ENCODE measurements at places on chromosomes 1 and 21.

DNA sequence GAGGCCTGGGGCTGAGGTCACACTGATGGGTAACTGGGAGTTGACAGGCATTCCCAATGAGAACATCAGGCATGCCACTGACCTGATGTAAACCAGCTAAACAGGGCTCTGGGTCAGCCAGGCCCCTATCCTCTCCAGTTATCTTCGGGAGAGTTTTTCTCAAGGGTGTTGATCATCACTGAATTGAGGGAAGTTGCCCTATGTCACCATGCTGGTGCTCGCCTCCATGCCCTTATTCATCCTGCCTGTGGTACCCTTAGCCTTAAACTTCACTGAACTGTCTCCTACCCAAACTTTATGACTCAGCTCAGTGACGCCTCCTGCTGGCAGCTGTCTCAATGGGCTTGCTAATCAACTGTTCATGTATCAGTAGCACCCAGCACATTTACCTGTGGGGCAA, 80.7 kb upstream of the TNR start:
- no peaks in the 10 kb centered on the region for H3K4me1 ChIP-seq
- no peak overlapping the region for H3K27ac ChIP-seq
- peak; percentile 18 for DNase-seq
- no peaks in the 10 kb centered on the region for H3K36me3 ChIP-seq

DNA sequence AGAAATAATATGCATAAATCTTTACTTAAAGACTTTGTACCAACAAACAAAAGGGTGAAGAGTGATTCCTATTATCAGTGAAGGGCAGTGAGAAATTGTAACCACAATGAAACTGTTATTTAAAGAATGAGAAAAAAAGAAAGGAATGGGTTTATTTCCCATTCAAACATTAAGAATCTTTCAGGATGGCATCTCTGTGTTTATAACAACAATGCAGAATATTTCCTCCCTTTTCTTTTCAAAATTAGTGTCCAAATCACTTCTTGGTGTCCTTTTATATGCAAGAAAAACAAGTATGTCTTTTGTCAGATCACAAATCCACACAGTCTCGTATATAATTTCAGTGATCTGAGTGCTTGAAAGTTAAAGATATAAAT, 61.2 kb downstream of the PTPRC start:
- peaks cover 36% of the 10 kb centered on the region for H3K4me1 ChIP-seq
- H3K27ac ChIP-seq, result no peak overlapping the region
- H3K27me3 ChIP-seq, result no peaks in the 10 kb centered on the region

- H3K4me3 ChIP-seq, result no peak overlapping the region
- H3K27me3 ChIP-seq, result no peaks in the 10 kb centered on the region
- H3K4me1 ChIP-seq, result peaks cover 76% of the 10 kb centered on the region
- H3K36me3 ChIP-seq, result no peaks in the 10 kb centered on the region
- no peak overlapping the region for H3K27ac ChIP-seq
Observed at GRCh38 chr1:206709772-206710459, 25.2 kb downstream of the MAPKAPK2 start.

DNA sequence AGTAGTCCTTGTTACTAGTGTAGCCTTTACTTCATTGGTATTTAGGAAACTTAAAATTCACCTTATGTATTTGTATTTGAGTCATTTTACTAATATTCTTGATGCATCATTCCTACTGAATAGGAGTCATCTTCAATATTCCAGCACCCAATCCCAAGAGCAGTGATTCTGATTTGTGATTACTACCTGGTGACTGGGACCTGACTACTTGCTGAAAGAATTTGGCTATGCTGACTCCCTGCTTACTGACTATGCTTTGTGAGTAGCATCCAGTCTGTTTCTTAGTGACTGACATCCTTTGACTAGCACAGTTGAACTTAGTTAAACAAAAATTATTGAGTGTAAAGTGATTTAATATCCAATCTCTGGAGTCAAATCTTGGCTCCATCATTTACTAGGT, 129.9 kb upstream of the NEGR1 start:
- no peak overlapping the region for H3K4me3 ChIP-seq
- no peaks in the 10 kb centered on the region for H3K4me1 ChIP-seq
- H3K27me3 ChIP-seq, result no peaks in the 10 kb centered on the region
- no peak overlapping the region for H3K27ac ChIP-seq

DNA sequence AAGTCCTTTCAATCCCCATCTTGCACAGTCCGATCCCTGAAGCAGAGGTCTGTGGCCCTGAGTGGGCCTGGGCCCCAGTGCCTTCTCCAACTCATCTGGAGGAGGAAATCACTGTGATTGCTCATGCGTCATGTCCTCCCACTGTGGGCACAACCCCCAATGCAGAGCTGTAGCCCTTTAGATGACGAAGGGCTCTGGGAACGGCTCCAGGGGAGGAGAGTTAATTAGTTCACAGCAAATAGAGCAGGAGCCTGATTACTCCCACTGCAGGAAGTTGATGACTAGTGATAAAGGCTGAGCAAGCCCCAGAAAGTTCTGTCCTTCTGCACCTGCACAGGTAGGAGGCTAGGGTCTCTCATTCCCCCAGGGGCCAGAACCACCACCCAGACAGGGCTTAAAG, 111.5 kb downstream of the CCDC185 start:
- DNase-seq, result no peak
- no peak overlapping the region for H3K4me3 ChIP-seq
- no peak overlapping the region for H3K27ac ChIP-seq
- H3K36me3 ChIP-seq, result no peaks in the 10 kb centered on the region
- H3K27me3 ChIP-seq, result no peaks in the 10 kb centered on the region
- no peaks in the 10 kb centered on the region for H3K4me1 ChIP-seq

- no peaks in the 10 kb centered on the region for H3K27me3 ChIP-seq
- no peaks in the 10 kb centered on the region for H3K4me1 ChIP-seq
- H3K36me3 ChIP-seq, result no peaks in the 10 kb centered on the region
Observed at GRCh38 chr1:30597711-30598110, 125.7 kb downstream of the MATN1 start.

DNA sequence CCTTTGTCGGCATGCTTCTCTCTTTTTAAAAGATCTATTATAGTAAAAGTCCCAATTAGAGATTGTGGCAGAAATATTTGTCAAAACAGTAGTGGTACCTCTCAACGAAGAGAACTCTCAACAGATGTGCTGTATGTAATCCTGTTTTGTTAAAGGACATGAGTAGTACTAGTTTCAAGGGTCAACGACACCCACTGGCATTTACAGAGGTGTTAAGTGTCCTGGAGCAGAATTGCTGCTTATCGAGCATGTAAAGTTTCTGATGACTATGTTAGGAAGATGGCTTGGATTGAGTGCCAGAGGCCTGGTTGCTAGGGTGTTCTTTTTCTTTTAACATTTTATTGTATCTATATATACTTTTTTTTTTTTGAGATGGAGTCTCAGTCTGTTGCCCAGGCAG, 27.1 kb downstream of the CELF3 start:
- no peak overlapping the region for H3K27ac ChIP-seq
- no peak for DNase-seq
- H3K4me3 ChIP-seq, result no peak overlapping the region
- H3K27me3 ChIP-seq, result no peaks in the 10 kb centered on the region

- H3K4me1 ChIP-seq, result peaks cover 5% of the 10 kb centered on the region
- H3K27ac ChIP-seq, result no peak overlapping the region
- no peak for DNase-seq
- peaks cover 2% of the 10 kb centered on the region for H3K27me3 ChIP-seq
- H3K4me3 ChIP-seq, result peak overlapping the region; percentile 53
- H3K36me3 ChIP-seq, result no peaks in the 10 kb centered on the region
Observed at GRCh38 chr1:119327094-119327449, 41.5 kb upstream of the HAO2 start.

DNA sequence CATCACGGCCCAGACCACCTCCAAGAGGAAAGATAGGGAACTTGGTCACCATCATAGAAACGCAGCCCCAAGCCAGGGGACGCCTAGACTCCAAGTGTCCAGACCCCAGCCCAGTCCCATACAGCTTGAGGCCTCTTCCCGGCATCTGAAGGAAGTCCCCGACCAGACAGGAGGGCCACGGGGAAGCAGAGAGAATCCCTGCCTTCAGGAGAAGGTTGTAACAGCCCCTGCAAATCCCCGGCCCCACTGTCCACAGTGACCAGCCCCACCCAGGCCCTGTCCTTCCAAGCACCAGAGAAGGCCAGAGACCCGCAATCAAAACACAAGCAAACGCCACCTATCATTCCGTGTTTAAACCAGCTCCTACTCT, 1.7 kb downstream of the SLC19A1 start:
- no peak overlapping the region for H3K27ac ChIP-seq
- no peak overlapping the region for H3K4me3 ChIP-seq
- peaks cover 16% of the 10 kb centered on the region for H3K4me1 ChIP-seq
- DNase-seq, result no peak
- H3K36me3 ChIP-seq, result no peaks in the 10 kb centered on the region

DNA sequence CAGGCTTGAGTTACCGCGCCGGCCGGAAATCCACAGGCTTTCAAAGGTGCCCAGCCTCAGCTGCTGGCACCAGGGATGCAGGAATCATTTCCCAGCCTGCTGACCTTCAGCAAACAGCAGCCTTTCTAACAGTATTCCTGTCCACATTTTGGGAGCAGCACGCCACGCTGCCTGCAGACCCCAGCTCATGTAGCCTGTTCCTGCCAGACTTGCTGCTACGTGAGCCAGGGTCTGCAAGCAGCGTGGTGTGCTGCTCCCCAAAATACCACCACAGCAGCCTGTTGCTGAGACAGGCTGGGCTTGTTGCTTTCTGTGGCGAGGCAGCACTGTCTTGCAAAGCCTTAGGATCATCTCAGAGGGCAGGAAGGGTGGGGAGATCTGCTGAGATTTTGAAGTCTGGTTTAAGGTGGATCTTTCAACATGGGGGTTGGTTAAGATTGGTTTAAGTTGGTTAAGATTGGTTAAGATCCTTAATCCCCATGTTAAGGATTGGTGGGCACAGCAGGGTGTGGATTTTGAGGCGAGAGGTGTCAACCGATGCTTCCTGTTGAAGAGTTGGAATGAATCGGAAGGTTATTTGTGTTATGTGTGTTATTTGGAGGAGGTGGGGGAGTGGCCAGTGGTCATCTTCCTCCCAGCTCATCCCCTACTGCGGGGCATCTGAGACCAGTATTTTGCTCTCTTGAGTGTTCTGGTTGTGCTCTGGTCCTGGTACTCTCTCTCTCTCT, 12.9 kb downstream of the FAAH start:
- no peaks in the 10 kb centered on the region for H3K27me3 ChIP-seq
- H3K36me3 ChIP-seq, result no peaks in the 10 kb centered on the region
- no peak overlapping the region for H3K4me3 ChIP-seq
- no peak for DNase-seq
- H3K4me1 ChIP-seq, result no peaks in the 10 kb centered on the region

DNA sequence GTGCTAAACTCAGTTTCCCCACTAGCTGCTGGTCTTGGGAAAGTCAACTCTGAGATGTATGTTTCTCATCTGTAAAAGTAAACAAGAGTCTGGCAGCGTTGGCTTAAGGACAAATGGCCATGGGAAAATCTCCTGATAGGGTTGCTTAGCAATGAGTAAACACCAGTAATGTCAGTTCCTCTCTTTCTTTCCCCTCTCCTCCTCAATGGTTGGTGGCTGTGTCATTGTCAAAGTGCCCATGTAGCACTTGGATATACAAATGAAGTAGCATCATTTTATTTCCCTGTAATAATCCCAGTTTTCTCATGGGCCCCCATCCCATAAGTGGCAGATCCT, 2.2 kb upstream of the FYB2 start:
- H3K27ac ChIP-seq, result no peak overlapping the region
- no peaks in the 10 kb centered on the region for H3K36me3 ChIP-seq
- peak; percentile 8 for DNase-seq
- H3K27me3 ChIP-seq, result peaks cover 4% of the 10 kb centered on the region
- H3K4me1 ChIP-seq, result no peaks in the 10 kb centered on the region

DNA sequence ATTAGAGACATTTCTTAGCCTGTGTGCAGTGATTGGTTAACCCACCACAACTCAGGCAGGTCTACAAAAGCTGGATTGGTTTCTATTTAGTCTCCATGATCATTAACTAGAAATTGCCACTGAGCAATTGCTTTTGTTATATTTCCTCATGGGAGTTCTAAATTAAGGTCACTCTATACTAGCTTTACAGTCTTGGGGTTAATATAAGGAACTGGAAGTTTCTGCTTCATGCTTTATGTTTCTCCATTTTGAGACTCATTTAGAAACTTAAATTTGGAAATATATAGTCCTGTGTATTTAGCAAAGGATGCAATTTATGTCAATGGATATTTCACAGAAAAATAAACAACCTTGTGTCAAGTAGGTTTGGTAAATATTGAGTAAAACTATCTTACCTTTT, 137.5 kb downstream of the HLX start:
- no peak overlapping the region for H3K4me3 ChIP-seq
- H3K27ac ChIP-seq, result no peak overlapping the region
- H3K36me3 ChIP-seq, result no peaks in the 10 kb centered on the region

- no peak for DNase-seq
- peaks cover 2% of the 10 kb centered on the region for H3K27me3 ChIP-seq
- H3K4me1 ChIP-seq, result no peaks in the 10 kb centered on the region
Observed at GRCh38 chr1:175735144-175735543, 8.3 kb downstream of the TNR start.

DNA sequence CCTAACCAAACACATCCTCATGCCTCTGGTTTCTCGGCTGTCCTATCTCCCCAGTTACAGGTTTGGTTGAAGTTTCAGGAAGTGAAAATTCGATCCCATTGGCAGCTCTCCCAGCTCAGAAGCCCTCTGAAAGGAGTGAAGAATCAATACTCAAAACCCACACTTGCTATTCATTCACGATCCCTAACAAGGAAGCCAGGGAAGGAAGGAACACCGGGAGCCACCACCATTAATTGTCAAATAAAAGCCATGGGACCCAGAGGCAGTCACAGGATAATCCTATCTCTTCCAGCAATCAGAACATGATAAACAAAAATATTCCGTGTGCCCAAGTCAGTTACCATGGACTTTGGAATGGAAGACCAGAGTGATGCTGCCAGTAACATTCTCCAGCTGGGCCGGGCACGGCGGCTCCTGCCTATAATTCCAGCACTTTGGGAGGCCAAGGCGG, 7.0 kb downstream of the TMPRSS2 start:
- no peak for DNase-seq
- no peak overlapping the region for H3K4me3 ChIP-seq
- H3K4me1 ChIP-seq, result no peaks in the 10 kb centered on the region
- no peaks in the 10 kb centered on the region for H3K27me3 ChIP-seq
- no peak overlapping the region for H3K27ac ChIP-seq

DNA sequence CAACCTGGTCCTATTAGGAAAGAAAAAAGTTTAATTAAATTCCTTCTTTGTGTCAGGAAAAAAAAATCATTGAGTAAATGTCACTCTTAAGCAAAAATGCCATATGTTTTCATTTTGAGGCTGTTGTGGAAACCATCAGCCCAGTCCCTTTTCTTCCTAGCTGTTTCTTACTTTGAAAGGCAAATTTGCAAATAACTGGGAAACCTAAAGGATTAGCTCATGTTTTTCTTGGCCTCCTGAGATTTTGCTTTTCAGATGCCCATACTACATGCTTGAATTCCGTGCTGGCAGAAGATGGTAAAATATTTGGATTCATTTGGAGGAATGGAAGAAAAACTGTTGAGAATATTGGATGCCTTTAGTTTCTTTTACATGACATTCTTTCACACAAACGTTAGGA, 182.1 kb upstream of the ADAMTS5 start:
- no peaks in the 10 kb centered on the region for H3K36me3 ChIP-seq
- H3K27ac ChIP-seq, result no peak overlapping the region
- no peak for DNase-seq
- no peaks in the 10 kb centered on the region for H3K4me1 ChIP-seq

GRCh38 chr1:30740251-30741238, 17.0 kb downstream of the LAPTM5 start:
- H3K36me3 ChIP-seq, result peaks cover 88% of the 10 kb centered on the region
- peak overlapping the region; percentile 98 for H3K27ac ChIP-seq
- H3K4me1 ChIP-seq, result peaks cover 59% of the 10 kb centered on the region
